Activated CD4-positive, CD25-positive, alpha-beta regulatory T cell (primary cell): ENCODE measurements at places on chromosomes 7 and 10.

DNA sequence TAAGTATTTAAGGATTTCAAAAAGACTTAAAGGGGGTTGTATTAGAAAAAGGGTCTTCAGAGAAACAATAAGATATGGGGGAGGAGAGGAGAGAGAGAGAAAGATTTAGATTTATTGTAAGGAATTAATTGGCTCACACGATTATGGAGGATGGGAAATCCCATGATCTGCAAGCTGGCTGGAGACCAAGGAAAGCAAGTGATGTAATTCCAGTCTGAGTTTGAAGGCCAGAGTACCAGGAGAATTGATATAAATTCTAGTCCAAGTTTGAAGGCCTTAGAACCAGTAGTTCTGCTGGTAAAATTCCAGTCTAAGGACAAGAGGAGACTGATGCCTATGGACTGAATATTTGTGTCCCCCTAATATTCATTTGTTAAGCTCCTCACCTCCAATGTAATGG, 20.6 kb upstream of the SLC13A1 start:
- no peak for DNase-seq

DNA sequence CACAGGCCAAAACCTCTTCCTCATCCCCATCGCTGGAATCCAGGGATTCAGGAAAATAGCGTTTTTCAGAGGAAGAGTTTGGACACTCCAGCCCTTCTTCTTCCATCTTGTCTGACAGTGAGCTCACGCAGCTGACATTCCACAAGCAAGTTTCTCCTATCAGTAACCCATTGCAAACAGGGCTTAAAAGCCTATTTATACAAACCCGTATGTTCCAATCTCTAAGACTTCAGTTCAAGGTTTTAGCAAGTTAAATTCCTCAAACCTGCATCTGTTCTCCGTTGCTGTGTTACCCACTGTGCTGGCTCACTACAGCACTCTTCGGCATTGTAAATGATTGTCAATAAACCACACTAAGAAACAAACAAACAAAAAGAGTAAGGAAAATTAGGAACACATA, 373 bp downstream of the DHX32 start:
- no peak for DNase-seq

DNA sequence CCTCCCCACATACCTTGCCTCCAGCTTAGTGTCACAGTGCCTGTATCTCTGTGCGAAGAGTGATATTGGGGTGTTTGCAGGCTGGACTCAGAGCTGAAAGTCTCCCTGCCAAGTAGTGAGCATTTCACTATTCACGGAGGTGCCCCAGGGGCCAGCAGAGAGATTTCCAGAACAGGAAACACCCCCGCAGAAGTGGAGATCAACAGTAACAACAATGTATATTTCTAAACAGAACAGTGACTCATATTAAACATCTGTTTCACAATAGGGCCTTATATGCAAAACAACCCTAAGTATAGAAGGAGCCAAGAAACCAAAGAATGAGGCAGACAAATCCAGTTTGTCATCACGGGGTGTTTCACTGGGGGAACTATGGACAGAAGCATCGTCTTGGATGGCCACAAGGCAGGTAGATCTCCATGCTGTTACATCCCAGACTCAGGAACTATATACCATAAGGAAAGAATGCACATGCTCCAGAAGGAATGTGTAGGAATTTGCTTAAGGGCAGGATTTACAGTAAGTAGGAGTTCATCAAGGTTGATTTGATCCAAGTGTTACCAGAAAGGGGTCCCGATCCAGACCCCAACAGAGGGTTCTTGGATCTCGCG, 29.3 kb upstream of the CCL24 start:
- DNase-seq = no peak

DNA sequence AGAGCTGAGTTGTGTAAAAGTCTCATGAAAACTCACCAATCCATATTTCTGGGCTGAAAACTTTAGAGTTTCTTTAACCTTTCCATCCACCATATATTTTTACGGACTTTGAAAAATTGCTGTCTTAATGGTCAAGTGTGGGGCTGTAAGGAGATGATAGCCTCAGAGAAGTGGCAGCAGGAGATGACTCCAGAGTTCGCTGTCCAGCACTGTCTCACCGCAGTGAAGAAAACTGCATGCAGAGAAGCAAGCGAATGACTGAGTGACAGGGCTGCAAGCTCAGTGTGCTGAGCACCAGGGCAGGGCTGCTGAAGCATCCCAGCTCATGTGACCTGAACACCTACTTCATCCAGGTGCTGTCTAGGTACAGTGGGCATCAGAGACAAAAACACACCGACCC, 564.5 kb downstream of the ACTR3B start:
- DNase-seq = no peak

DNA sequence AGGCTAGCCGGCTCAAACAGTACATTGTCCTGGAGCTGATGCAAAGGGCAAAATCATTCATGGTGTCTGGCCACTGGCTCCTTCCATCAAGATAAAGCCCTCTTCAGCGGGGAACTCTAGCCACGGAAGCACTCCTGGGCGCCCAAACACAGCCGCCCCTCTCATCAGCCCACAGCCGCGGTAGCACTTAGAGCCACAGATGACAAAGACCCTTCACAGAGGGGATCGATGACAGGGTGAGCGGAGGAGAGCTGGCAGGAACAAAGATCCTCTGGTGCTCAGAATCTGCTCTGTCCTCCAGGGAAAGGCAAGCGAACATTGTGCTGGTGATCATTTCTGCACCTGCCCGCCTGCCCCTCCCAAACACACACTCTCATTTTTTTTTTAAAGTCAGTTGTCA, 222.2 kb upstream of the NRP1 start:
- no peak for DNase-seq

DNA sequence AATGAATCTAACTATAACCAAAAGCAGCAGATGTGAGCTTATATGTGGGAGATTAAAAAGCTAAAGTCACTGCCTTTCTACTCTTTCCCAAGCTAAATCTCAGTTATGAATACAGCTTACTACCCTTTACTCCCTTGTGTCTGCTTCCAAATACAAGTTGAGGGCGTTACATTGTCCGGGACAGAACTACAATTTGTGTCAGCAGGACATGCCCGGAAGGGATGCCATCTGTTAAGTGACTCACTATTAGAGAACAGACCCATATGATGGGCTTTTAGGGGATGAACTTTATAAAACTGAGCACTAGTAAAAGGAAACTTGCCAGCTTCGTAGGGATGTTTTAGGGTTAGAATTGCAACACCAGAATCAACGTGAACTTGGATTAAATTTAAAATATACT, 299.7 kb upstream of the CSTF2T start:
- DNase-seq = no peak

GRCh38 chr7:155313096-155313495, 15.4 kb downstream of the INSIG1 start:
- DNase-seq = no peak

DNA sequence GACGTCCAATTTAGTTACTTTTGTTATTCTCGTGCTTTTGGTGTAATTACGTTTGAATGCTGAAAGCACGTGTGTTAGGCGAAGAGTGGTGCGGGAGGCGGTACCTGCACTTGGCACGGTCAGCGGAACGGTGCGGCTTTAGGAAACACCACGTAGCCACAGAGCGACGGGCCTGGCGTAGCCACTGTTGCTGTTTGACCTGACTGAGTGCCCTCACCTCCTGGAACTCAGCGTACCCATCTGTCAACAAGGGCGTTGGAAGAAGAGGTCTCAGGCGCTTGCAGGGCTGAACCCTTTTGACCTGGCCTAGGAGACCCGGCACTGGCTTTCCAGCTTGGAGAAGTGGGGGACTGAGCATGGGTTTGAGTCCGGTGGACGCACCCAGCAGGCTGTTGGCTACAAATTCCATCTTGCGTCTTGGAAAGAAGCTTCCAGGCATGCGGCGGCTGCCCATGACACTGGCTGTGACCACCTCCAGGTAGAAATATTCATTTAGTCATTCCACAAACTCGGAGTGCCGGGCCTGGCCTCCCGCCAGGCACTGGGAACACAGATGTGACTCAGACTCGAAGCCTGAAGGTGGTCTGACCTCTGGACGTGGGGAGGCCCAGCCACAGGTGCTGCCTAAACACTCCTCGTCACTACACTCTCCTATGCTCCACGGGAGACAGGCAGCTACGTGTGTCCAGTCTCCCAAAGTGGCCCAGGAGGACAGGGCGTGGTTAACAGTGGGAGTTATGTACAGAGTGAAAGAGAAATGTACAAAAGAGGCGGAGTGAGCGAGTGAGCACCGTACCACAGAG, 22.2 kb downstream of the FAM20C start:
- no peak for DNase-seq

GRCh38 chr10:22674573-22674930, 39.8 kb downstream of the PIP4K2A start:
- DNase-seq = no peak

DNA sequence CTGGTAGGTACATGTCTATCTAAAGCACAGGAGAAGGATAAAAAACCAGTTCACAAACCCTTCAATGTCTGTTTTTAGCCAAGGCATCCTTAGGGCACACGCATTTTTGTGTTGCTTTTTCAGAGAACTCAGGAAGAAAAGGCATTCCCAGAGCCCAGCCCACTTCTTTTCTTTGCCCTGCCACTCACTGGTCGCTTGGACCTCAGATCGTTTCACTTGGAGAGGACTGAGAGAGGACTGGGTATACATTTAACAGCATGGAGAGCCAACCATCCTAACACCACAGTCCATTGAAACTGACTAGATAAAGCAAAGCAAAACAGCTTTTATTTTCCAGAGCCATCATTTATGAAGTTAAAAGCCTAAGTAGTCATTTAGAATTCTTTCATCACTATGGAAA, 194.2 kb downstream of the CAMK1D start:
- no peak for DNase-seq

GRCh38 chr7:91720260-91720937, 160.1 kb downstream of the MTERF1 start:
- DNase-seq = no peak

DNA sequence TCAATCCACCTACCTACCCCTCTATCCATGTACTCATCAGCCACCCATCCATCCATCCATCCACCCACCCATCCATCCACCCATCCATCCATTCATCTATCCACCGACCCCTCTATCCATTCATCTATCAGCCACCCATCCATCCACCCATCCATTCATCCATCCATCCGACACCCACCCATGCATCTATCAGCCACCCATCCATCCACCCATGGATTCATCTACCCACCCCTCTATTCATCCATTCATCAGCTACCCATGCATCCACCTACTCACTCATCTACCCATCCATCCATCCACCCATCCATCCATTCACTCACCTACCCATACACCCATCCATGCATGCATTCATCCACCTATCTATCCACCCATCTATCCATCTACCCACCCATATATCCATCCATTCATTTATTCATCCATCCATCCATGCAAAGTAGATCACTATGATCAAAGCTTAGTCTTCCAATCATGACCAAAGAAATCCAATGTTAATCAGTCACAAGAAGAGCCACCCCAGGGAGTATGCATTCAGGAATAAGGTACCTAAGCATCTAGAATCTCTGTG, 27.7 kb upstream of the ZNF467 start:
- no peak for DNase-seq

GRCh38 chr10:91389636-91390512, 20.3 kb upstream of the HECTD2 start:
- DNase-seq = peak; percentile 10

GRCh38 chr10:100967332-100967731, 2.0 kb upstream of the SEMA4G start:
- no peak for DNase-seq

GRCh38 chr10:13299437-13300287, at the start of gene PHYH:
PHYH (minus strand) TSS chr10:13300064; CDS start chr10:13300042, 22 bp downstream.
- DNase-seq = peak; percentile 48

DNA sequence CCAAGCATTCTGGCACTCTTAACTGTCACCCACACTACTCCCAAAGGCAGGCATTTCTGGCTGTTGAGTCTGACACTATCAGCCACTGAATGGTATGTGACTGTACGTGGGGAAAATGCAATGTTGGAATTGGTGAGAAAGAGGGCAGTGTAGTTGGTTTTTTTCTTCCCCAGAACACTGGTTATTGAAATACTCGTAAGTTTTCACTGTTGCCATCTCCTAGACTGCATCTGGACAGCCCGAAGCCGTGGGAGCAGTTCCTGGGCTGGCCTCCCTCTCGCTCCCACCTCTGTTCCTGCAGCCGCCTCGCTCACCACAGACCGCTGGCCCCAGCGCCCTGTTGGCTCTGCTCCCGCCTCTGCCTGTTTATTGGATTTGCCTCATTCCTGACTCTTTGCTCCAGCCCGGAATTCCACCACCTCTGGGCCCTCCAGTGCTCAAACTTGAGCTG, 5.7 kb downstream of the PLCE1 start:
- no peak for DNase-seq

DNA sequence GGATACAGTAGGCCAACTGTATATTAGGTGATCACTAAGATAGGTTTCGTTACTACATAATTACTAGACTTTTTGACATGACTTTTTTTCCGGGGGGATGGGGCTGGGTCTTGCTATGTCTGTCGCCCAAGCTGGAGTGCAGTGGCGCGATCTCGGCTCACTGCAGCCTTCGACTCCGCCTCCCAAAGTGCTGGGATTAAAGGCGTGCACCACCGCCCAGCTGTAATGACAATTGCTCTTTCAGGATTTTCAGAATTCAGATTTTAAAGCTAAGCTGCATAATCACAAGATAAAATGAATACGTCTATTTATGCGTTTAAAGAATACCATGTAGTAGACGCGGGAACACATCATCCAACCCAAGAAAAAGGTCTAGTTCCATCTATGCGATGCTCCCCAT, 982 bp downstream of the IDI1 start:
- DNase-seq = no peak

GRCh38 chr7:4683043-4683883, 1.2 kb downstream of the FOXK1 start:
- DNase-seq = peak; percentile 8

DNA sequence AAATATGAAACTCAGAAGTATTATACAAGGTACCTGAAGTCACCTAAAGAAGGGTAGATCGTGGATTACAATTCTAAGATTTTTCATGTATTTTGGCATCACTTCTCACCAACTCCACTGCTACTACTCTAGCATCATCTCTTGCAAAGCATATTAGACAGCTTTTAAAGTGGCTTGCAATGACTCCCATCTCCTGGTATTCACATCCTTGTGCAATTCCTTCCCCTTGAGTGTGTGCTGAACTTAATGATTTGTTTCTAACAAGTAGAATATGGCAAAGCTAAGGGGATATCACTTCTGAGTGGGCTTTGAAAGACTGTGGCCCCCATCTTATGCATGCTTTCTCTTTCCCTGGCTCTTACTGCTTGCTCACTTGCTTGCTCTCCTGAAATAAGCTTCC, 280.2 kb downstream of the SNX13 start:
- no peak for DNase-seq
